IMR-90 (cell line): ENCODE measurements at places on chromosomes 5 and 9. TPM values are rescaled to one million over a fixed set of nuclear protein-coding genes. Genes with fewer than 3 reads are reported as not detected.

The PCDHGA9 gene
- 3.9 and 4.5 TPM in 2 replicates for total RNA-seq

The TPM2 gene
- 960 and 1,994 TPM in 2 replicates for total RNA-seq

The ALDH1A1 gene
- total RNA-seq: not detected in 2 replicates

The SERF1A gene
- 2.2 and 7.2 TPM in 2 replicates for total RNA-seq

The SV2C gene
- total RNA-seq: not detected in 2 replicates

The SHISAL2B gene
- total RNA-seq: not detected in 2 replicates

The CDC25C gene
- 7.5 and 8.2 TPM in 2 replicates for total RNA-seq

The RHOBTB3 gene
- total RNA-seq: 356 and 447 TPM in 2 replicates

The INSL6 gene
- total RNA-seq: not detected in 2 replicates

The RNF183 gene
- total RNA-seq: not detected in 2 replicates

The PPP3R2 gene
- not detected in 2 replicates for total RNA-seq
